ENCODE measurements at places on chromosomes 7 and 10.

GRCh38 chr10:108779501-108779900 lies 1143.8 kb downstream of the XPNPEP1 start:
- no peak for DNase-seq

DNA sequence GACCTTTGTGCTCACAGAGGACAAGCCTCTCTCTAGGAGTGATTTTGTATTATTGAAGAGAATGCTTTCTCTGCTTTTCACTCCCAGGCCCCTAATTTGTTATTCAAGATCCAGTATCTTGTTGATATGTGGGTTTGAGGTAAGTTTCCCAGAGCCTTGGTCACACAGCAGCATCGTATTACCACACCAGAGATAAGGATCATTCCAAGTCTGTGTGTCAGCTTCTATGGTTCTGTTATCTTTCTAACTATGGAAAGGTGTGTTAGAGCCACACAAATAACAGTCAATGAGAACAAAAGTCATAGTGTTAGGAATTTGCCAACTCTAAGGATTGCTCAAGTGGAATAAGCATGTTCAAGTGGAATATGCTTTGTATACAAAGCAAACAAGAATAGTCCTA lies 1208.3 kb downstream of the GATA3 start:
- DNase-seq, result no peak

DNA sequence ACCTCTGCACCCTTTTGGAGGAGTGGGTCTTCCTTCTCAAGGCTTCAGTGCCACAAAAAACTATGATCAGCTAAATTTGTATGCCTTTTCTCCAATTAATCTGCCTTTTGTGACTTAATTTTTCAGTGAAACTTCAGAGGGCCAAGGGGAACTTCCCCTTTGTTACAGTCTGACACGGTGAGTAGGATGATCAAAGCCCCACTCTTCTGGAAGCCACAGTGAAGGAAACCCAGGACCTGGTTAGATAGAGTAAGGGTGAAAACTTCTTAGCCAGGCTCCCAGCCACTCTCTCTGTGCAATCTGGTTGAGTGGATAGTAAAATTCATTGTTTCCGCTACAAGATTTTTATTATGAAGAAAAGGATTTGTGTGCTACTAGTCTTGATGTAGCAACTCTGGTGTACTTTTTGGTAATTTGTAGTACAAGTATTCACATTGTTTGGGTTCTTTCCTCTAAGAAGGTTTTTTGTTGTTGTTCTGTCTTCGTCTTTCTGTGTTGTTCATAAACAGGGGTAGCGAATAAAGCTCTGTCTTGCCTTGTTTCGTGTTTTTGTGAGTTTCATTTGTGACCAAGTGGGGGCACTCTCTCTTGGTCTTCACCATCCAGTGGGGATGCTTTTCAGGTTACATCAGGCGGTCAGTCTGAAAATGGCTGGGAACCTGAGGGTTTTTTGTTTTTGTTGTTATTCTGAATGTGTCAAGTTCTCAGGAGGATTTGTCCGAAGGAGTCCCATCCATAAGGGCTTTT lies 268.5 kb upstream of the NPSR1 start:
- DNase-seq, result no peak

- no peak for DNase-seq
Observed at GRCh38 chr7:139572071-139572470, 48.6 kb downstream of the CLEC2L start.

DNA sequence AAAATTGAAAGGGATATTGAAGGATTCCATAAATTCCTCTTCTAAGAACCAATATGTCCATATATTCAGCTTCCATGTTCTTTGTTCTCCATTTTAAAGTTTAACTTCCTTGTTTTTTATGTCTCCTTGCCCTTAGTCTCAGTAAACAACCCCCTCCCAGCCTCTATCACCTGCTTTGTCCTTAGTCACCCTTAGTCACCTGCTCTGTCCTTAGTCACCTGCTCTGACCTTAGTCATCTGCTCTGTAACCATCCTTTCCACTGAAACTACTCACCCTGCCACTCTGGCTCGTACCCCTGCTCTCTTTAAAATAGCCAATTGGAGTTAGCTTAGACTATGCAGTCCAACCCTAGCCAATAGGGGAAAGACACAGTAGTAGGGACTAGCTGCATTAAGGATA lies 136.2 kb upstream of the TMEM106B start:
- no peak for DNase-seq

DNA sequence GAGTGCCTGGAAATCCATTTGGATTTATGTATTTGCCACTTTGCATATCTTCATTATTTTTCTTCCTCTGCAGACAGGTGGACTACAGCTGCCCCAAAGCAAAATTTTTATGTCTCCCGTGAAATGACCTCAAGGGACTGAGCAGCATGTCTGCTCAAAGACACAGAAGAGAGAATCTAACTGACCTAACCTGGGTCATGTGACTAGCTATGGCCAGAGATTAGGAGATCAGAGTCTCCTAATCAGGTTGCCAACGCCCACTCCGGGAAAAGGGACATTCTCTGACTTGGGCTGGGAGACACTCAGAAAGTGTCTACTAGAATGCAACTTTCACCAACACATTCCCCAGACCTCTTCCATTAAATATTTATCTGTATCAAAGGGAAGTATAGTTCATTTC lies 2.5 kb upstream of the BAMBI start:
- no peak for DNase-seq

- DNase-seq, result no peak
Observed at GRCh38 chr10:75379817-75380216, 21.7 kb downstream of the ZNF503 start.

GRCh38 chr10:14535457-14536130 lies 204.9 kb upstream of the FRMD4A start:
- DNase-seq, result no peak

GRCh38 chr7:29282819-29283414 lies 88.3 kb downstream of the CHN2 start:
- DNase-seq, result no peak

- DNase-seq, result no peak
Observed at GRCh38 chr10:57294698-57295097, 933.6 kb upstream of the ZWINT start.

- DNase-seq, result peak; percentile 84
Observed at GRCh38 chr10:79331709-79332108, 15.6 kb upstream of the PPIF start.

GRCh38 chr7:101390901-101391301 lies 28.2 kb downstream of the COL26A1 start:
- DNase-seq, result no peak

- DNase-seq, result peak; percentile 95
Observed at GRCh38 chr7:73899731-73900142, 38.8 kb downstream of the TMEM270 start.

GRCh38 chr10:59082249-59082648 lies 94.2 kb upstream of the PHYHIPL start:
- no peak for DNase-seq

GRCh38 chr10:53664282-53665019 lies 891.9 kb upstream of the MBL2 start:
- no peak for DNase-seq

- no peak for DNase-seq
Observed at GRCh38 chr10:1102416-1102815, 46.2 kb downstream of the WDR37 start.

GRCh38 chr7:151830121-151830830 lies 46.6 kb downstream of the PRKAG2 start:
- no peak for DNase-seq

DNA sequence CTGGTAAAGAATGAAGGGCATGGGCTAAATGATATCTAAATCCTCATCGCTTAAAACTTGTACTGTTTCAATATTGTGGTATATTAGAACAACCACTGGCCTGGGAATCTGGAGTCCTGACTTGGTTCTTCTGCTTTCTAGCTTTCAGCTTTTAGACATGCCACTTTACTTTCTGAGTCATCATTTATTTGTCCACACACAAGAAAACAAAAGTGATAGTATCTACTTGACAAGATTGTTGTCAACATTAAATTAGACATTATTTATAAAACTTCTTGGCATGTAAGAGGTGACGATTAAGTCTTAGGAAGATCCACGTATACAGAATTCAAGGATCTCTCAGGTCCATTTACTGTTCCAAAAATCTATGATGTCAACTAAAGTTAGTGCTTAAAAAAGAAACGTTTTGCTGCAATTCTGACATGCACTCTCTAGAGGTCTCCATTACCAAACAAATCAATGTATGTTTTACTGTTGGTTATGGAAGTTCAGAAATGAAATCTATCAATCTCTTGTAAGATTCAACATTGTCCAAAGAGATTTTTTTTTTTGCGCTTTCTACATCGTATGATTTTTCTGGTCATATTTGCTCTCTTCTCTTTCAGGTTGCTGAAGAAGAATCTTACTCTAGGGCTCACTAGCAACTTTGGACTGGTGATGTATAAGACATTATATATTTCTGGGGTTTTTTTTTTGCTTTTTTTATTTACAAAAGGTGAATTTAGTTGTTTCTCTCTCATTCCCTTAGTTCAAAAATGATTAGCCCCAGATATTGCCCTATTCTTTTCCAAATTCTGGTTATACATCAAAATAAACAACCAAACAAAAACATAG lies 53.6 kb upstream of the DYNC1I1 start:
- no peak for DNase-seq

GRCh38 chr7:920351-921070 lies 34.0 kb downstream of the ADAP1 start:
- no peak for DNase-seq

- DNase-seq, result no peak
Observed at GRCh38 chr10:121459622-121460453, 138.4 kb downstream of the FGFR2 start.

DNA sequence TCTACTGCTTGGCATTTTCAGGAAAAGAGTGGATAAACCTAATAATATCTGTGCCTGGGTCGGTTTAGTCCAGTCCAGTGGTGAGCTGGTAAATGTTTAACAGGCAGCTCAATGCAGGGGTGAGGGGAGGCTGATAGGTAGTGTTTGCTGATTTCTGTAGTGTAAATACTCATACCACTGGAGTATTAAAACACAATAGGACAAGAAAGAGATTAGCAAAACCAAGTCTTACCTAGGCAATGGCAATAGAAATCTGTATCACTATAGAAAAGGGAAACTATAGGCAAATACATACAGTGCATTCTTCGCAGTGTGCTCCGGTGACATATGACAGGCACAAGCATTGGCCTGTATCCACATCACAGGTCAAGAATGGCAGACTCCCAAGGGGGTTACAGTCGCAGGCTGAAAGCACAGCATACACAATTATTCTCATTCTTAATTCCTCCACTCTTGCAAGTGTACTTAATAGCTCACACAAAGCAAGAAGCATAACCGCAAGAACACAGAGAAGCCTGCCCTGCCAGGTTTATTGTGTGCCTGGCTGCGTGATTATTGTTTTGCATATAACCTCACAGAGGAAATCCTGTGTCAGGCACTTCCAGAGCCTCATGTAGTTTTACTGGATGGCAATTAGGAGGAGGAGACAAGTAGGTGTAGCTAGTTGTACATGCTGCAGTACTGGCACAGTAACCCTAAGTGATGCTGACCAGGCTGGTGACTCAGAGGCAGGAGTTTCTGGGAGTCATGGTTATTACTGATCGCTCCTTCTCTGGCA lies 35.0 kb downstream of the LAMB4 start:
- peak; percentile 24 for DNase-seq

DNA sequence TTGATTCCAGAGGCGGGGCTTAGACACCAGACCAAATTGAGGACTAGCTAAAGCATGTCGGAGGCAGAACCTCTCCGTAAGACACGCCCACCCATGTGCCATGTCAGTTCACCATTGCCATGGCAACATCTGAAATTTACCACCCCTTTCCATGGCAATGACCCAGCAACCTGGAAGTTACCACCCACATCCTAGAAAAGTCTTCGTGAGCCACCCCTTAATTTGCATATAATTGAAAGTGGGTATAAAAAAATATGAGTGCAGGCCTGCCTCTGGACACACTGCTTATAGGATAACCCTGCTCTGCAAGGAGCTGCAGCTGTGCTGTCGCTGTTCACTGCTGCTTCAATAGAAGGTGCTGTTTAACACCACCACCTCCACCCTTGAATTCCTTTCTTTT lies 28.0 kb downstream of the TMEM270 start:
- no peak for DNase-seq

Measured in HS-5 (cell line).